NB4 (cell line): ENCODE measurements at places on chromosomes 6 and 20.

GRCh38 chr6:19851241-19852089 is 14.3 kb downstream of the ID4 start:
- peak; percentile 43 for DNase-seq

GRCh38 chr6:139520321-139520768 is 145.9 kb upstream of the CITED2 start:
- DNase-seq, result peak; percentile 21

DNA sequence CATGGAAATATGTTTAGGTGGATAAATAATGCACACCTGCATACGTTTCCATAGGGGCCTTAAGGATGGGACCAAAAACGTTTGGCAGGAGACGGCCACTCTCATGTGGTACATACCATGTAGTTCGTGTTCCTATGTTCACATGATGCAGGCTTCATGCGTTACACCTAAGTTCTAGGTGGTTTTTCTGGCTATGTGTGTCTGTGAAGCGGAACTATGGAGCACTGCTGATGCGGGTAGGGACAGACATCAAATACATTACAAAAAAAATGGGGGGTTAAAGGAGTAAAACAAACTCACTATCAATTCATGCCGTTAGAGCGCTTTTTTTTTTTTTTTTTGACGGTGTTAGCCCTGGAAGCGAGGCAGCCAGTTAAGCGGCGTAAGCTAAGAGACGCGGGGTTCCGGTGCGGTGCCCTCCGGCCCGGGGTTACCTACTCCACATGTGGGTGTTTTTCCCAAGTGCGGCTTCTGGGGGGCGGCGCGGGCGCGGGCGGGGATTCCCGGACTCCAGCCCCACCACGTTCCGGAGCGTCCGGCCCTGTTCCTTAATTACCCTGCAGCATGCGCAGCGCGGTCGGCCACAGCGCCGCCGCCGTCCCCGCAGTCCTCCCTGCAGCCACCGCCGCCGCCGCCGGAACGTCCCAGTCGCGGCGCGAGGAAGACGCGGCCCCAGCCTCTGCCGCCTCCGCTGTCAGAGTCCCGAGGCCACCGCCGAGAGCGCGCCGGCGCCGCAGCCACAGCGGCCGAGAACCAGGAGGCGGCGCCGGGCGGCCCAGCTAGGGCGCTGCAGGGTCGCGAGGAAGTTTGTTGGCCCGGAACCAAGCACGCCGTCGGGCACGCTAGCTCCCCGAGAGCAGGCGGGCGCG is 648 bp downstream of the COL19A1 start:
- peak; percentile 79 for DNase-seq

- no peak for DNase-seq
Observed at GRCh38 chr6:16921399-16922110, 160.3 kb upstream of the ATXN1 start.

DNA sequence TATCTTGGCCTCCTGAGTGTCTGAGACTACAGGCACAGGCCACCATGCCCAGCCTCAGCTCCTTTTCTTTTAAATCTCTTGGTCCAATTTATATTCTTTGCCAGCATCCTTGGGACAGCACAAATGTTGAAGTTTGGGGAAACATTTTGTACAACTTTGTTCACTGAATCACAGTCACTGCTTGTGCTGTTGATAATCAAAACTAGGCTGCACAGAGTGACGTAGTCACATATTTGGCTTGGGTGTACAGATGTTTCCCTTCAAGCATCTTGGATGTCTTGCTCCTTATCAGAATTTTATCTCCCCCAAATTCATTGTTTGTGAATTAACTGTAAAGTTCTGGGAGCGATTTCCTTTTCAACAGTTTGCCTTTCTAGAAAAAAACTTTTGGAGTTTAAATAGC is 17.9 kb downstream of the CARMIL1 start:
- no peak for DNase-seq

- no peak for DNase-seq
Observed at GRCh38 chr6:30155520-30156261, 5.3 kb downstream of the TRIM10 start.

DNA sequence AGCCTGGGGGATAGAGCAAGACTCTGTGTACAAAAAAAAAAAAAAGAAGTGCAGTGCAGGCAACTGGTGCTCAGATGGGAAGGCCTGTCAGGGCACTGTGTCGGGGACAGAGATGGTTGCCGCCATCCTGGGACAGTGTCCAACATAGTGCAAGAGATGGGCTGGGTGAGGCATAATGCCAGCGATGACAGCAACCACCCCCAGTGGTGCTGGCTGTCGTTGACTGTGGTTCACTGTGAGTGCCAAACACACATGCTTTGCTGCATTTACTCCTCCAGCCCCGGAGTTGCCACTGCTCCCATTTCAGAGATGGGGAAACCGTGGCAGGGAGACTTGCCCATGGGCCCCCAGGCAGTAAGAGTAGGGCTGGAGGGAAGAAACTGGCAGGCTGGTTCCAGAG is 5.2 kb upstream of the C20orf203 start:
- DNase-seq, result no peak

DNA sequence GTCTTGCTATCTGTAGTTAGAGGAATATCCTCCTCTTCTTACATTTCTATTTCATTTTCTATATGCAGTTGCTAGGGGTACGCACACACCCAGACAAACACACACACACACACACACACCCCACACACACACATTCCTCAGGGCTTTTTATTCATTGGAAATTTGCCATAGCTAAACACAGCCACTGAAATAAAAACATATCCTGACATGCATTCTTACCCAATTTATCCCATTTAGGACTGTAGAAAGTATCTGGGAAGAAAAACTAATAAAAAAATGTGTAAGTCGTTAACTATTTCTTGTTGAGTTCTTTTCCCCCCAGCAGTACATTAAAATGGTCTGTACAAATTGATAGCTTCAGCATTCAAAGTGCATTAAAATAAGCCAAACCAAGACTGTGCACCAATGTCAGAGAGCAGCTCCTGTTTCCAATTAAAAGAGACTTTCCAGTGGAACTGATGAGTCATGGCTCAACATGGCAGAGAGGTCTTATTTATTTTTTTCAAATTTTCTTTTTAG is 357.9 kb upstream of the AGPAT4 start:
- DNase-seq, result no peak

GRCh38 chr20:51854921-51855320 is 52.6 kb upstream of the SALL4 start:
- no peak for DNase-seq

DNA sequence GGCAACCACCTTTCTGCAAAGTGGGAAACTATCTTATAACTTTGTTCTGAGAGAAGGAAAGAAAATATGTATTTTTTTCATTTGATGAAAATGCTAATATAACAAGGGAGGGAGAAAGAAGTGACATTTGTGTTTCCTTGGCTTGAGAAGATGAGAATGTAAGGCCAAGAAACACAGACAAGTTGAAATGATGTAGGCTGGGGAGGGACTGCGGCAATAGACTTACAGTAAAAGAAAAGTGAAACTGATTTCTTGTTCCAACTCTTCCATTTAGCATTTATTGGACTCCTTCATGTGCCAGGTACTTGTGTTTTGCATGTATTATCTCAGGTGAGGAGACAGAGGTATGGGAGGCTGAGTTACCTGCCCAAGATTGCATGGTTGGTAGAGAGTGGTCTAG is 130.9 kb downstream of the CARMIL1 start:
- DNase-seq, result no peak

GRCh38 chr6:18019539-18020534 is 32.4 kb upstream of the KIF13A start:
- DNase-seq, result no peak

DNA sequence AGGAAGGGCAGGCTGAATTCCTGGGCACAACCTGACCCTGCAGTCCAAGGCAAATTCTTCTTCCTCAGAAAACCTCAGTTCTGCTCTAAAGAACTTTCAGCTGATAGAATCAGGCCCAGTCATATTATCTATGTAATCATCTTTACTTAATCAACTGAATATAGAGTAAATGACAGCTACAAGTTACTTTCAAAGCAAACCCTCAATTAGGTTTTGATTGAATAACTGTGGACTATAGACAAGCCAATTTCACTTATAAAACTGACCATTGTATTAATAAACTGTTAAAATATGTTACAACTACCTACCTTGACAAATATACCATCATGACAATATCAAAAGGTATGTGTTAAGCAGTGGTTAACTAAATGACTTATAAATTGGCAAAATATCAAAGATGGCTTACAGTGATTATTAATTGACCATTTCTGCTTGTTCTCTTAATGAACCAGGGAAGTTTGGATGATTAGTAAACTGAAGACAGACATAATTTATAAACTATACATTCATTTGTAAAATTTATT is 46.1 kb upstream of the ADGRF5 start:
- no peak for DNase-seq

DNA sequence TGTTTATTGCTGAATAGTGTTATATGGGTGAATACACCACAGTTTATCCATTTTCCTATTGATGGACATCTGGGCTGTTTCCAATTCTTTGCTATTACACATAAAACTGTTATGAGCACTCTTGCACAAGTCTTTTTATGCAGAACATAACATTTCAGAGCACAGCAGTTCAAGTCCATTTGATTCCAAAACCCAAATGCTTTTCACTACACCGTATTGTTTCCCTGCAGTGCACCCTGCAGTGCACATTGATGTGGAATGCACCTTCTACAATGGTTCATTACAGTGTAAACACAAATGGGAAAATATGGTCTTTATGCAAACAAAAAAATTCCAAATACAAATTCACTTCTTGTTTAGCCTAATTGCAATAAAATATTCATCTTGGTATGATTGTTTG is 3.6 kb upstream of the SLC2A12 start:
- no peak for DNase-seq

- DNase-seq, result peak; percentile 17
Observed at GRCh38 chr6:127520066-127520465, 931 bp upstream of the MTCL3 start.

GRCh38 chr20:20666359-20666758 is 46.1 kb downstream of the RALGAPA2 start:
- peak; percentile 40 for DNase-seq

DNA sequence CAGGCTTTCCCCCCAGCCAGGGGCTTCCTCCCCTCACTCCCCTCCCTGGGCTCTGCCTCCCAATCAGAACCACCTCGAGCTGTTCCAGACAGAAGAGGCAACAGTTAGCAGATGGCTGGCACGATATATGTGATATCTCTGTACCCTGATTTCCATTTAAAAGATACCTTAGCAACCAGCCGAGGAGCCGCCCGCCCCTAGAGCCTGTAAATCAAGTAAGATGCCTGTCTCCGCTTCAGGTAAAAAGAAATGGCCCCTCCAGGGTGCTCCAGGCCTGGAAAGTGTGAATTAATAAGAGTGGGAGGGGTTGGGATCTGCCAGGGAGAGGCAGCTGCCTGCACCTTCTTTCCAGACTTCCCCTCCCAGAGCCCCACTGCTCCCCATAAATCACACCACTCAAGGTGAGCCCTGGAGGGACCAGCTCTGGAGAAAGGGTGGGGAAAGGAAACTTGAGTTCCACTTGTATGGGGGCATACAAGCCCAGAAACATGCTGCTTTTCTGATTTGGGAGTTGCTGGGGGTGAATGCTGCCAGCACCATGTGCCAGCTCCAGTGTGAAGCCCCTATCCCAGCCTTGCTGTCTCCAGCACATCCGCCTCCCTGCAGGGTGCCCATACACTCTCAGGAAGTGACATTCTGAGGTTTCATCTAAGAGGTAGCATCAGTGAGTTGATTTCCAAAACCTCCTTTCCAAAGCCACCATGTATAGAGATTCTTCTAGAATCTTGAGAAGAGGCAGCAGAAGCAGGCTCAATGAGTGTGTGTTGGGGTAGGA is 148.0 kb downstream of the LRFN2 start:
- no peak for DNase-seq

DNA sequence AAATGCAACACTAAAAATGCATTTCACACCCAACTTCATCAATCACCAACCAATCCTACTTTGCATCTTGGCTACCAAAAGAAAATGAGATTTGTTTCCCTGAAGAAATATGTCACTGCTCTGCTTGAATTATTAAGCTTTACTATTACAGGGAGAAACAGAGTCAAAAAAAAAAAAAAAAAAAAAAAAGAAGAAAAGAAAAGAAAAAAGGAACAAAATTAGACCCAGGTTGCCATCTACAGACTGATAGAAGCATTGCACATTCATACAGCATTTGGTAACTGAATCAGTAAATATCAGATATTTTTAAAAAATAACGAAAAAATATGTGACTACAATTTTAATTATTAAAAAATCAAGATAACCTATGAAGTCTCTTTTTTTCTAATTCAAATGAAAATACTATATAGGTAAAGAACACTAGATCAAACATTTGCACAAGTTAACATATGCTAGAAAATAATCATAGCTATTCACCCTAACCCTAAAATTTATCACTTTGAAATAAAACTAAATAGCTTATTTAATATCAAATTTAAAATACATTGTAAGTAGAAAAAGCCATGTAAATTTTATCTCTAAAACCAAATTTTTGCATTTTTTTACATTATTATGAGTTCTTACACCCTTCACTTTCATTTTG is 83.3 kb downstream of the DCDC2 start:
- DNase-seq, result peak; percentile 23

GRCh38 chr20:9999645-10000044 is 35.1 kb upstream of the ANKEF1 start:
- DNase-seq, result peak; percentile 36

- no peak for DNase-seq
Observed at GRCh38 chr6:14166839-14167238, 49.3 kb downstream of the CD83 start.

- DNase-seq, result peak; percentile 37
Observed at GRCh38 chr6:168713839-168714238, 272.9 kb downstream of the SMOC2 start.

- peak; percentile 95 for DNase-seq
Observed at GRCh38 chr20:19252451-19253120, 40.1 kb downstream of the SLC24A3 start.

DNA sequence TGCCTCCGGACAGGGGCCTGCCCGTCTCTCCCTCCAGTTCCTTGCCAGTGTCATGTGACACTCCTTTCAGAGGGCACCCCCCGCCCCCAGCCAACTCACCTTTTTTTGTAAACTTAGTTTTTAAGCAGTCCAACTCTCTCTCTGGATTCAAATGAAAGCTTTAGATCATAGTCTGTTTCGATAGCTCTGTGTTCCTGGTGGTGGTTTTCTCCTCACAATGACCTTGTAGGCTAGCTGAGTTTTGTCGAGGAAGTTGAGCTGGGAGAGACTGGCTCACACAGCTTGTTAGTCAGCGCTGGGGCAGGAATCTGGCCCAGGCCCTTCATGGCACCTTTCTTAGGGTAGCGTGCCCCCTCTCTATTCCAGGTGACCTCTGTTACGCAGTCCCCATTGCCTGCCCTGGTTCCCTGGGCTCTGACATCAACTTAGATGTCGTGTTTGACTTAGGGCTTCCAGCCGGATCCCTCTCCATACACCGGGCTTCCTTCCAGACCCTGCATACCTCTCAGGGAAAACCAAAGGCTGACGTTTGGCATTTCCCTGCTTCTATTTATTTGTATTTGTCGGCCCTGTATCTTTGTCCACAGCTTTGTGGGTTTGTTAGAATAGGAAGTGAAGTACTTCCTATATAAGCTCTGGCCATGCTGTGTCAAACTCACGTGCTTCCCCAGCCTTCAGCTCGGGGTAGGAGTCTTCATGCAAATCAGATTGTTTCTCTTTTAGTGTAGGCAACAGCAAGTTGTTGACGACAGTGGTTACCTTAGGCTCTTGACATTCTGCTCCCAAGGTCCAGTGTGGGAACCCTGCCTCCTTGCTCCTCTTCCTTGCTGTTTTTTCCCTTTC is 12.7 kb downstream of the IGF2R start:
- DNase-seq, result peak; percentile 85

- DNase-seq, result no peak
Observed at GRCh38 chr6:128388380-128388779, 132.0 kb downstream of the PTPRK start.

GRCh38 chr6:134626589-134626988 is 308.7 kb upstream of the SGK1 start:
- DNase-seq, result no peak
